ENCODE measurements at places on chromosomes 1 and 21.

GRCh38 chr21:33312121-33312520 is 12.6 kb upstream of the IFNAR1 start:
- DNase-seq: no peak

DNA sequence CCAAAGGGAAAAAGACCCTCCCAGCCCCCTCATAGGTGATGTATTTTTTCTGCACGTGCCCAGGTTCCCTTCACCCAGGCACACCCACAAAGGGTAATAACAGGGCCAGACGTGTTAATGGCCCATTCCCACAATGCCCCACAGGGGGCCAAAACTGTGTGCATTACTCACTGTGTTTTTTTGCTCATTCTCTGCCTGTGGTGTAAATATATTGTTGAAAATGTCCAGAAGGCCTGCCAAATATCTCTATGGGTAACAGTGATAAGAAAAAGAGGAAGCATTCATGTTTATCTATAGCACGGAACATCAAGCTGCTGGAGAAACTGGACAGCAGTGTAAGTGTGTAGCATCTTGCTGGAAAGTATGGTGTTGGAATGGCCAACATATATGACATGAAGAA is 21.9 kb downstream of the RHEX start:
- DNase-seq: no peak

DNA sequence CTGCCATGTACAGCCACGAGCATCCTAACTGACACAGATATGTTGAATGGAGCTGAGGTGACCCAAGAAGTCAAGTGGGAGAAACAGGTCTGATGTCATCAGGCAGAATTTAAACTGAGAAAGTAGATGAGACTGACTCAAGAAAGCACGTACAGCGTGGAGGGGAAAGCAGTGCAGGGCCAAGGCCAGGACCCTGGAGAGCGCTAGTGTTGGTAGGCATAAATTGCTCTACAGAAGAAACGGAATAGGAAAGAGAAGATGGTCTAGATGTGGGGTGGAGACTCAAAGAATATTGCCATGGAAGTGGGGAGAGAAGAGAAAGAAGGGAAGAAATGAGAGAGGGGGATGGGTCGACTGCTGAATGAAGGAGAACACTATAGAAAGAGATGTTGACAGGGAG is 45.3 kb upstream of the GJB5 start:
- no peak for DNase-seq

DNA sequence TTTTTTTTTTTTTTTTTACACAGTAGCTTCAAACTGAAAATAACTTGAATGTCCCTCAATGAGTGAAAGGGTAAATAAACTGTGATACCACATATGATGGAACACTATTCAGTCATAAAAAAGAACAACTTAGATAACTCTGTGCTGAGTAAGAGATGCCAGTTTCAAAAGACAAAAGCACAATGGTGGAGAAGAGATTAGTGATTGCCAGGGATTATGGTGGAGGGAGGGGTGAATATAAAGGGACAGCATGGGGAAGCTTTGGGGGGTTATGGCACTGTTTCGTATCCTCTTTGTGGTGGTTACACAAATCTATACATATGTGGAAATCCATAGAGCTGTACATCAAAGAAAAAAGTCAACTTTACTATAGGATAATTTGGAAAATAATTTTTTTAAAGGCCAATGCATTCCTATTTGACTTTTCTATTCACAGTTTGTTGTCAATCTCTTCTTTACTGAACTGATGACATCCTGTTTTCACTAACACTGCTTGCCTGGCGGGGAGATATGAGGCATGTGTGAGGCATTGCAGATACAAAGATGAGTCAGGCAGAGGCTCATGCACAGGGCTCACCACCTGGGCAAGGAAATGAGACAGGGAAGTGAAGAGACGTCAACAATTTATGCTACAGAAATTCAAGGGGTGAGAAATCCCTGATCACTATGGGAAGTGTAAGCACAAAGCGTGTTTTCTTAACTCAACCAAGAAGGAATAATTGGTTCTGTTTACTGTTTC is 302.7 kb downstream of the DUSP10 start:
- DNase-seq: peak; percentile 67

Data from stimulated activated naive B cell treated with anti-CD40 and anti-IgM and Interleukin-4, amounts not matched to agents 10 μg/mL and 1 μg/mL and 100 μg/mL, for 72 hours (primary cell).